NCI-H510A treated with DMSO at 0.1 percent for 48 hours (cell line): ENCODE measurements at places on chromosomes 1 and 21.

DNA sequence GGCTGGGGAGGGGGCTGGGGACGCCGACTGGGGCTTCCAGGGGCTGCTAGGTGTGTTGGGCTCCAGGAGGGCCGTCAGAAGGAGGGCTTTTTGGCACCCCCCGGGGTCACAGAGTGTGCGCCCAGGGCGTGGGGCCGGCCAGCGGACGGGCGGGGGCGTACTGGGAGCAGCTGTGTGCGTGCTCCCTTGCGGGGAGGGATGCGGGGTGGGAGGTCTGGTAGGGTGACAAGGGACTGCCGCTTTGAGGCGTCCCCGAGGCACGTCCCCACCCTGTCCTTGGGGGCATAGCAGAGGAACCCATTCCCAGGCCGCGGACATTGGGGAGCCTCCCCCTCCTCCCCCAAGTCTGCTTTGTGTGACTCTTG, 1.1 kb downstream of the FOXO6 start:
- DNase-seq, result no peak

GRCh38 chr21:28455253-28455600, 537.5 kb downstream of the LTN1 start:
- DNase-seq, result no peak

DNA sequence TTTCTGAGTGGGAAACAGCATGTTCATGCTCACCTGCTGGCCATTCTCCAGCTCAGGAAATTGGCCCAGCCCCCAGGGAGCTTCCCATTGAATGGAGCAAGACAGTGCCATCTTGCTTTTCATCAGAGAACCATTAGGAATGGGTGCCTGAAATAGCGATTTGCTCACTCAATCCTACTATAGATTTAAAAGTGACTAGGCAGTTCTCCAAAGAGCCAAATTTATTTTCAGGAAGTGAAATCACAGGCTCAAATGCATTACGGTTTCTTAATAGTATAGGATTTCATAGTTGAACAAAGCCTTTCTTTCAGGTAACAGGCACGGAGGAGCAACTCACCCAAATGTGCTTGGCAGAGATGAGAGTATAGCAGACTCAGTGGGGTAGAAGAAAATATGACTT, 272.1 kb downstream of the GRIK1 start:
- DNase-seq, result no peak

DNA sequence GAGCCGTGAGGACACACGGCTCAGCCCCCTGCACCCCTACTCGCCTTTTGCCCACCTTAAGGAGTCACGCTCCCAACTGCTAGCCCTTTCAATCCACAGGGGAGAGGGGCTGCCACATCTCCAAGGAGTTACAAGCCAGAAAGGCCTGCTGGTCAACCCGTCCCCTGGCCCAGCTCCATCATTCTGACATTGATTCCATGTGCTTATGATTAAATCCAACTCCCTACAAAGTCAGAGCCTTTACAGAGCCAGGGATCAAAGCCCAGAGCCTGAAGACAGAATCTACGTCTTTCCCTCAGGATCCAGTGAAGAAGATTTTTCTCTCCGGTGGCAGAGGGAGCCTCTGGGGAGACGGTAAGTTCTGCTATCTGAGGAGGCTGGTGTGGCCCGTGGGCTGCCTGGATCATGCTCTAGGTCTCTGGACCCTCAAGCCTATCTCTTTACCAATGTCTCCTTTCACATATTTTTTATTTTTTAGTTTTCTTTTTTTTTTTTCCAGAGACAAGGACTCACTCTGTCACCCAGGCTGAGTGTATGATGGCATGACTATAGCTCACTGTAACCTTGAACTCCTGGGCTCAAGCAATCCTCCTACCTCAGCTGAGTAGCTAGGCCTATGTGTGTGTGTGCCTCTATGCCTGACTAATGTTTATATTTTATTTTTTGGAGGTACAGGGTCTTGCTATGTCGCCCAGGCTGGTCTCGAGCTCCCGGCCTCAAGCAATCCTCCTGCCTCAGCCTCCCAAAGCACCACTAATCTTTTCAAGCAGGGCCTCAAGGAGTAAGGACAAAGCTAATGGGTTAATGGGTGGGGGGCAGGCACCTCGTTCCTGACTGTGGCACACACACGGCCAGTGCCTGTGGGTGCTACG, 61.3 kb downstream of the SLC66A1 start:
- no peak for DNase-seq

DNA sequence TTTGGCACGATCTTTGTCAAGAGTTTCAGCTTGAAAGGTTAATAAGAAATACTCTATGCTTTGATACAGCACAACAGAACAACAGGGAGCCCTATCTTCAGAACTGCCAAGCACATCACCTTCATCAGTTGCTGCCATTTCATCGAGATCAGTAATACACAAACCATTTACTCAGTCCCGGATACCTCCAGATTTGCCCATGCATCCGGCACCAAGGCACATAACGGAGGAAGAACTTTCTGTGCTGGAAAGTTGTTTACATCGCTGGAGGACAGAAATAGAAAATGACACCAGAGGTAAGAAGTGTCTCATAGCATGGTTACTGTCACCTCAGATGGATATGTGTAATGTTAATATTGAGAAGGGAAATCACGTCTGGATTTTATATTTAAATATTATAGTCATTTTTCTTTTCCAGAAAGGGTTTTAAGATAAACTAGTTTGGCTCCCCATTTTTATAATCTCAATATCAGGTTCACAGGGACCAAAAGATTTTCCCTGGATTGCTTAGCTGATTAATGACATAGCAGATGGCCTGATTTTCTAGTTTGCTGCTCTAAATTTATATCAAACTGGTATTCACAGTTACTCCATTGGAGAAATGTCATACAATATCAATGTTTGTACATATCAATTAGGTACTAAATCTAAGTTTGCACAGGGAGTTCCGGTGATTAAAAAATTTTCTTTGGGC, 97.3 kb downstream of the USP25 start:
- DNase-seq, result no peak

GRCh38 chr1:92934395-92935378, 26.6 kb downstream of the DIPK1A start:
- DNase-seq, result peak; percentile 83

- no peak for DNase-seq
These were observed 14.8 kb downstream of the ADORA3 start for GRCh38 chr1:111488669-111489068.

DNA sequence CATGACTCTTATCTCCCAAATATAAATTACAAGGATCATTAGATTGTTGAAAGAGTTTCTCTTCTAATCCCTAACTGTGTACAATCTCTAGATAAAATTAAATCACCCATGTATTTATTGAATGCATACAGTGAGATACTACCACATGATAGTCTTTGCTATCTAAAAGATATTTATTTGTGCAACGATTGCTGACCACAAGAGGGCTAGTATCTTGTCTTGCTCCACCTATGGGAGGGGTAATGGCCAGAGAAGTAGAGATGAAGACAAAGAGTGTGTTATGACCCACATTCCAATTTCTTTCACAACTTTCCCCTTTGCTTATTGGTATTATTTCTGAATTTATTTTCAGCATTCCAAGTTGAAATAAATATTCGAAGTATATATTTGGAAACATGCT, 13.7 kb downstream of the PYHIN1 start:
- DNase-seq, result no peak

DNA sequence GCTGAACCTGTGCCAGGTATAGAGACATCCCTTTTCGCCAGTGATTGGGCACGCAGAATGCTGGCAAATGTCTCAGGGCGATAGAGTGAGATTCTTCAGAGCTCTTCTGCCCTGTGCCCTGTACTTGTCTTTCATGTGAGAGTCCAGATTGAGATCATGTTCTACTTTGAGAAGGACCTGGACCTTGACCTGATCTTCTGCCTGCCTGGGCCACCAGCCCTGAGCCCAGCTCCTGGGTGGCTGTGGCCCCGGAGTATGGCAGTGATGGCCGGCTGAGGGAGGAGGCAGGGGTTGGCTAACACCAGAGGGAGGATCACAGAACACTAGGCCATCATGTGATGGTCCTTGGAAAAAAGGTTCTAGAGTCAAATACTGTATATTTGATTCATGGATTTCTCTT, 13.8 kb downstream of the STRIP1 start:
- DNase-seq, result no peak

DNA sequence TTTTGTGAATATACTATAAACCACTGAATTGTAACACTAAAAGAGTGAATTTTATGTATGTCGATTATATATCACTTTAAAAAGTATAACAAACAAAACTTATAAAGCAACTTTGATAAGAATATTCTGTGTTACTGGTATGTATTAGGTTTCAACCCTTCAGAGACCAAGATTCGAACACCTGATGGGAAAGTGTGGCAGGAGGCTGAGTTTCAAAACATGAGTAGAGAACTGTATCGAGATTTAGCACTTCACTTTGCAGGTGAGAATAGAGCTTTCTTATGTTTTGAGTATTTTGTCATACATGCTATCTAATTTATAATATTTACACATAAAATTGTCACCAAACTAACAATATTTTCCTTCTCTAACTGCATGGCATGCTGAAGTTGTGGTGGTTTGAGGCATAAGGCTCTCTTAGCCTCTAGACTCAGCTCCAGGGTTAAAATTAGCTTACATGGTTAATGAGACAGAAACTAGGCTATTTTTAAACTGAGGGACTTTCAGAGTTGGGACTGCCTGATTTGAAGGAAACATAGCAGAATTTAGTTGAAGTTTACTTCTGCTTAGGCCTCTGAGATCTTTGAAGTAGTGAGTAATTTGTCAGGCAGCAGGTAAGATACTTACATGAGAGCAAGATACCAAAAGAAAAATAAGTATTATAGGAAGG, 48.6 kb downstream of the CEP350 start:
- DNase-seq, result no peak

GRCh38 chr1:76287917-76288316, 213.4 kb downstream of the ST6GALNAC3 start:
- no peak for DNase-seq

DNA sequence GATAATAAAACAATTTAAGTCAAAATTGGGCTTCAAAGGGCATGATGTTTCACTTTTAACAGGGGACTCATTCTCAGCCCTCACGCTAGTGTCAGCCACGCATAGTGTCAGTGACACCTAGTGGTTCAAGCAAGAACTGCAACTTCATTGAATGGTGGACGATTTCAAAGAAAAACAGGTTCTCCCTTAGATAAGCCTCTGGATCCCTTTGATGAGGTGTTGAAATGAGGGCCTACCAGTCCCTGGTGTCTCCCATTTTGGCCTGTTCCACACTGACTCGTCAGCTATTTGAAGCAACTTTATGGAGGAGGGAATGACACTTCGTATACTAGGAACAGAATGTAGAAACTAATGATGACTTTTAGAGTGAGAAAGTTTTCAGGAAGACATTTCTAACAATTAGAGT, 56.2 kb downstream of the FCRL5 start:
- DNase-seq, result peak; percentile 74

DNA sequence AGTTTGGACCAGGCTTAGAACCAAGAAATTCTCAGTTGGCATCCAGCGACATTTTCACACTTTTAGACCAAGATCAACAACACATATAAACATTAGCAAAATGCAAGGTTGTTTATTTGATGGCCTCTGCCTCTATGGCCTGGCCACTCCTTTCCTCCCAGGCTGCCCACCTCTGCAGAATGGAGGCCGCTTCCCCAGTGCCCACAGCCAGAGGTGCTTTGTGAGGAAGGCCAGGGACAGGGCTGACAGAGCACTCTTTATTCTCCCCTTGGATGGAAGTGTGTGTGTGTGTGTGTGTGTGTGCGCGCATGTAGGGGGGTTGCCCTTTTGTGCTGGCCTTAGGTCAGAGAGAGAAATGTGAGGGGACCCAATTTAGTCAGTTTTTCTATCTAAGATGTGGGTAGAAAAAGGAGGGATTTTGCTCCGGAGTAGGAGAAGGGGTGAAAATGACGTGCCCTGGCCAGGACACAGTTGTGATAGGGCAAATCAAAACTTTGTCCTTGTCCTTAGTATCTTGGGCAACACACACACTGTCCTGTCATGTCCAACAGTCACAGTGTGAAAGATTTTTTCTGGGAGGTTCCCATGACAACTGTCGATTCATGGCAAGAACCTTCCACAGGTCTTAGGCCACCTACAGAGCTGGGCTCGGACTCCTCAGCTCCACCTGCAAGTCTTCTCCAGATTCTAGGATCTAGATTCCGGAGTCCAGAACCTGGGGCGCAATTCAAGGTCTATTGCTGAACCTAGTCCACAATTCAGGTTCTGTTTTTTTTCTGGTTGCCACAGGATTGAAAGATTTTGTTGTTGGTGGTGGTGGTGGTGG, 104.9 kb upstream of the SLC2A1 start:
- no peak for DNase-seq

DNA sequence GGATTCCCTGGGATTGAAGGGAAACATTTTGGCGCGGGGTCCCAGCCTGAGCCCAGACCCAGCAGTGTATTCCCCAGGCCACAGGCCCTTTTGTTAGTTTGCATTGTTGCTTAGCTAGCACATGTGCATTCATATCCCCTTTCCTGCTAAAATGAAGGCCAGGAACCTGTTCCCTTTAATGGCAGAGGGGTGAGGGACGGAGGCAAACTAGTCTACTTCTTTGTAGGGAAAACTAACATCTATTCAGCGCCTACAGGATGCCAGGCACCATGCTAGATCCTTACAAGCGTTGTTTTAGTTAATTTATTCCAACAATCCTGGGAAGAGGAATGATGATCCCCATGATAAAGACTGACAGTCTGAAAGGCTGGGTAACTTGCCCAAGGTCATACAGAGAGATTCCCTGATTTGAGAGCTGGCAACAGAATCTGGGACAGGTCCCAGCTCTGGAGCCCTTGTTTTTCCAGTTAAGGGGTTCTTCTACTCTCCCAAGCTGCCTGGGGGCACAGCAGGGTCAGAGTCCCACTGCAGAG, 595 bp upstream of the E2F2 start:
- DNase-seq, result no peak

- DNase-seq, result no peak
These were observed 483.9 kb downstream of the OMA1 start for GRCh38 chr1:58062635-58063034.

DNA sequence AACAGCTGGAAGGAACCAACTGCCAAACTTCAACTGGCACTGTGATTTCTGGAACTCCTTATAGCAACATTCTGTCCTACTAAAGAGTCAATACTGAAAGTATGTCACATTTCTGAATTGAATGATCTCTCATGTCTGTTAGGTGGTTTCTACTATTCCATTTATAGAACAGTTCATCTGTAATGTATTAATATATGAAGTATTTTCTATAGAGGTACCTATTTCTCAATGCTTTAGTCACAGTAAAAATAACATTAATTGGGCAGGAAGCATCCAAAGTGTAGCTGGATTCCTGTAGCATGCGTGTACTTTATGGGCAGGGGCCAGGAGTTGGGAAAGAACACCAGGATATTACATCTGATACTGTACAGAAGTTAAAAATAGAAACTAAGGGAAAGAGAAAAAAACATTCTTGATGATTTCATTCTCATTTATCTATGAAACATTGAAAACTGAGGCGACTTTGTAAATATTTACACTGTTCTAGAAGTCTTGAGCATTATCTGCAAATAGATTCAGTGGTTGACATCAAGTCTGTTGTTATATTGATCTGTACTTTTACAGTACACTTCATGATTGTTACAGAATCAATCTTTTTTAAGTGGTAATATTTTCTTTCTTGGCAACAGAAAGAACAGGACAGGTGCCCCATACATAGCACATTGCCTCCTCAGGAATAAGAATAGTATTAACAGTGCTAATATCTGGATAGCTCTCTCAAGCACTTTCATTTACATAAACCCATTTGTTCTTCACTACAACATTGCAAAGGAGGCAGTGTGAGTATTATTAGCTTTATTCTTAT, 6.2 kb upstream of the ZNF281 start:
- DNase-seq, result no peak
